Stimulated activated CD4-positive, alpha-beta T cell treated with anti-CD3 and anti-CD28 coated beads, Interleukin-4, amount 100 ng/mL, for 1 hour (primary cell): ENCODE measurements at places on chromosomes 4 and X.

DNA sequence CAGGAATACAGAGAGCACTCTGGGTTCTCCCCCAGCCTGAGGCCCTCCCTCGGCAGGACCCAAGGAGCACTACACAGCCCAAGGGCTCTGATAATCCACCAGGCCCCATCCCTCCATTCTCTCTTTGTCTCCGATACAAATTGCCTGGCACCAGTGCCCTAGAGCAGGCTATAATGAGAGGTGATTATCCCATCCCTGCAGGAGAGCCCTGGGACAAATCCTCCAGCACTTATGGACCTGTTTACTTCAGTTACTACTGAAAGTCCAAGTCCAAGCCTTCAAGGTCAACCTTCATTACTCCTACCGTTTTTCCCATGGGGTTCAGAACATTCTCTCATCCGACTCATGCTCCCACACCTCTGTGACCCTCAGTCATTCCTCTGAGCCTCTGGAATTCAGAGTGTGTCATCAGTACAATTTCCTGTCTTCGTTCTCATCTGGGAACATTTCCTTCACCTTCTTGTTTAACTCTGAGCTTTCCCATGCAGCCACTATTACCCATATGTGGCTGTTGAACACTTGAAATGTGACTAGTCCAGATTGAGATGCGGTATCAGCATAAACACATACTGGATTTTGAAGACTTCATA lies 299.0 kb downstream of the RAPGEF2 start:
- no peak for DNase-seq

- no peak for DNase-seq
These were observed 11.3 kb upstream of the SLC2A9 start for GRCh38 chr4:10032625-10033024.

DNA sequence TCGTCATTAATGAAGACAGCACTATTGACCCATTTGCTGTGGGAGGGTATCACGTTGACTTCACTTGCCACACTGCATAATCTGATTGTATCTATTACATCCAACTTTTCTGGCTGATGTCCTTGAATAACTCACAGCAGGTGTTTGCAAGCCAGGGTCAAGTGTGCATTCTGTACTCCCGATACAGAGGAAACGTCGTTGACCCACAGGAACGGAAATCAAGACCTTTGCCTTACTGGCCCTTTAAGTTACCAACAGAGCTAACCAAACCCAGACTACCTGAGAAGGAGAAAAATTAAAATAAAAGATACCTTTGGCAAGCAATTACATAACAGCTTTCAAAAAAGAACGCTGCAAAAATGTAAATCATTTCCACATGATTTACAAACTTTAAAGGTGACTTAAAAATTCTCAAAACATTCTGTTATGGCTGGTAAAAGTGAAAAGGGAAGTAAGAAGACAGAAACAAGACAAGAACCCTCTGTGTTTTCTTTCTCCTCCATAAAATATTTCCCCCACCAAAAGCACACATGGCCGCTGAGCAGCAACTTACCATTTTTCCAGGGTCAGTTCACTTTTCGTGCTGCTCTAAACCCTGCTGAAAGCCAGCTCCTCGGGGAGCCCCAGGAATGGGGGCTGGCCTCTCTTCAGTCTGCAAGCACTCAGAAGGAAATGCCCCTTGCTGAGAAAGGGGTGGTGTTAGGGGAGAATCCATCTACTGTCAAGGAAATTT lies 6.5 kb upstream of the SHISA3 start:
- no peak for DNase-seq

GRCh38 chr4:110085131-110085530 lies 113.3 kb downstream of the ELOVL6 start:
- no peak for DNase-seq

- DNase-seq = no peak
These were observed 12.2 kb upstream of the NKRF start for GRCh38 chrX:119618439-119618838.

DNA sequence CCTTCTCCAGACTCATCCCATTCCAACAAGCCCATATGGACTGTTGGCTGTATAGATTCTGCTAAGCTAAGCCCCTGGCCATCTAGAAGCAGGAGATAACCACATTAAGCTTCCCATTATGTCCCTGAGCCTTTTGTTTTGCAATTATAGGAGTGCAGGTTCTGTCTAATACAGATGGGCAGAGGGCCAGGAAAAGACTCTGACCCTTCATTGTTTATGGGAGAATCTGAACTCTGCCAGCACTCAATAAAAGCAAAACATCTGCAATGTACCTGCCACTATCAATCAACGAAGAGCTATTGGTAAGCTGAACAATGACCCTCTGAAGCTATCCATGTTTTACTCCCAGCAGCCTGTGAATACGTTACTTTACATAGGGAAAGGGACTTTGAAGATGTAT lies 207.3 kb upstream of the CLNK start:
- DNase-seq = no peak

GRCh38 chr4:99506781-99507180 lies 4.0 kb upstream of the C4orf17 start:
- DNase-seq = no peak

DNA sequence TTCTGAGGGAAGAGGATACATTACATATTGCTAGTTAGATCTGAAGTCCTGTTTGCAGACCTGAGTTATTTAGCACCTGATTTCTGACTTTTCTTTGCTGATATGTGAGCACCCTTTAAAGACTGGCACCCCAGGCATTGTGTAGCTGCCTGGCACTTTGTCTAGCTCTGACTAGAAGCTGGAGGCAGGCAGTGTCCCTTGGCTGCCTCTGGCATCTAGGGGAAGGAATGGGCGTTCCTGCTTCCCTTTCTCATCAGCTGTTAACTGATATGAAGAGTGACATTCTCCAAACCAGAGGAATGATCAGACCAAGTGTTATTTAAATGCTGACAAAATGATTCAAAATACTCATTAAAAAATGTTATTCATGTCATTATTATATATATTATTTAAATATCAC lies 30.3 kb upstream of the SHISA3 start:
- no peak for DNase-seq

DNA sequence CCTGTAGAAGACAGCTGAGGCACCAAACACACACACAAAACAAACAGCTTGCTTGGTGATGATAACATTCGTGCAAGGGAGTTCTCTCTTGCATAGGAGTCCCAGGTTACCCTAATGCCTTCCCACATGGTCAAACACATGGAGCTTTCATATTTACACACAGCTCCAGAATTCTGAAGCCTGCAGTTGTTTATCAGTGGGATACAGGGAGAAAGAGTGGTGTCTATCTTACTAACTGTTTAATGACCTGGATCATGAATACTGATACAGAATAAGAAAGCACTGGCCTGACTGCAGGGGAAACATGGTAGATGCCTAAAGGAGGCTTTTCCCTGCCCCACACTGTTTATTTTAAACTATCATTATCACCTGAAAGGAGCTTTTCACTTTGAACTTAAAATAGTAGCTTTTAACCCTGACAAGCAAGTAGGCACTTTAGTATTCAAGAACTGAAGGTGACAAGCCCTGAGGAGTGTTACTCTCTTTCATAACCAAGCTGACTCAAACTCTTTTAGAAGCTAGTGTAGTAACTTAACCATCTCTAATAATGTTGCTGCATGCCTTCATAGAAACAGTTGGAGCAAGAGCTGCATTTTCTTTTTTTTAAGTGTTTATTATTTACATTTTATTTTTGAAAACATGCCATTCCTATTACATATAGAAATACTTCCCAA lies 15.6 kb downstream of the TET2 start:
- DNase-seq = no peak

DNA sequence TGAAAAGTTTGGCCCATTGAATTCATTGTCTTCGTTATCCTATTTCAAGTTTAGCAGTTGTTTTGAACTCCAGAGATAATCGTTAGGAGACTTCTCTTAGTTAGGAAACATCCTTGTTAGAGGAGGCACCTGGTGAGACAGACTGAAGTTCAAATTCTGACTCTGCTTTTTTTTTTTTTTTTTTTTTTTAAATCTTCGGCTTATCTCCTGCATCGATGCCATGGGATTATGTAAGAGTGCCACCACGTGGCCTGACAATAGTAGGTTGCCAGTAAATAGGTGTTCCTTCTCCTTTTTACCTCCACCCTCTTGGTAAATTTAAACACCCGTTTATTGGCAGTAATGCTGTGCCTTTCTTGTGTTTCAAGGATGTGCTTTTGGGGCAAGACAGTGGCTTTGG lies 149.3 kb downstream of the SOWAHB start:
- DNase-seq = no peak

GRCh38 chr4:37780444-37781130 lies 45.9 kb upstream of the PGM2 start:
- peak; percentile 4 for DNase-seq

DNA sequence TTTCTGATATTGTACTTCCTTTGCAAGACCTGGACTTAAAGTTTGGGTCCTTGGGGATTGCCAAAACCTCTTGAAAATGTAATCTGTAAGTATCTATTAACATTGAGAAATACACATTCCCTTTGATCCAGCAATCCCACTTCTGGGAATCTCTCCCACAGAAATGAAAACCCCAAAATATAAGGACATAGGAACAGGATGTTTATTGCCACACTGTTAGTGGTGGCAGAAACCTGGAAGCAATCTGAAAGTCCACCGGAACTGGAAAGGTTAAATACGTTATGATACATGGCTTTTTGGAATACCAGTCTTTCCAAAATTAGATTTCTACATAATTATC lies 71.2 kb upstream of the STX18 start:
- DNase-seq = no peak

- DNase-seq = no peak
These were observed 9.9 kb downstream of the MXD4 start for GRCh38 chr4:2251795-2252529.

DNA sequence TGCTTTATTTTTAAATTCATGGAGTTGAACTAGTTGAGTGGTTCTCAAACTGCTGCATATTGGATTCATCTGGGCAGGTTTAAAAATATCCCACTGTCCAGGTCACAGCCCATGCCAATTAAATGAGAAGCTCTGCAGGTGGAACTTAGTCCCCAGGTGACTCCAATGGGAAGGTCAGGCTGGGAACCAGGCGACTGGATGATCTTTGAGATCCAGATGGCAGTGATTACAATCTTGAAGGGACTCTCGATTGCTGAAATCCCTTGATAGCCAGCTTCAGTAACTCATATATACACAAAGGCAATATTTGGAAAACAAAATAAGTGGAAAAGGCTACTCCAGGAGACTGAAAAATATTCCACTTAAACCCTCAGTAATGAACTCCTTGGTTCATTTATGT lies 8.1 kb downstream of the ADH1A start:
- no peak for DNase-seq

GRCh38 chr4:158032733-158033415 lies 140.0 kb downstream of the GASK1B start:
- no peak for DNase-seq

GRCh38 chr4:168524006-168524405 lies 27.2 kb downstream of the PALLD start:
- no peak for DNase-seq

- DNase-seq = no peak
These were observed 48.6 kb upstream of the RASSF6 start for GRCh38 chr4:73668782-73669201.

DNA sequence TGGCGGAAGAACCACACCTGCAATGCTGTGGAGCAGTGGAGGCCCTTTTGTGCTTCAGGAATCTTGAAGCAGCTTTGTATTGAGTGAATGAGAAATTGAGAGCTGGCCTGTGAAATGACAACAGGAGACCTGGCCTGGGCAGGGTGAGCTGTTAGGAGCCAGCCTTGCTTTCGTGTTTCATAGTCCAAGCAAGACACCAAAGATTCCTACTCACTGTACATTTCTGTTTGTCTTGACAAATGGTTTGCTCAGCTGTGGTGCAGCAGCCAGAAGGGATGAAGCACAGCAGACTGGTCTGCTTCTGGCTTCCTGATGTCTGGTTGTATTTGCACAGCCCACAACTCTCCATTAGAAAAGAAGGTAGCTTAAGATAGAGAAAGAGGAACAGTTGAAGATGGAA lies 96.5 kb downstream of the GATB start:
- no peak for DNase-seq

DNA sequence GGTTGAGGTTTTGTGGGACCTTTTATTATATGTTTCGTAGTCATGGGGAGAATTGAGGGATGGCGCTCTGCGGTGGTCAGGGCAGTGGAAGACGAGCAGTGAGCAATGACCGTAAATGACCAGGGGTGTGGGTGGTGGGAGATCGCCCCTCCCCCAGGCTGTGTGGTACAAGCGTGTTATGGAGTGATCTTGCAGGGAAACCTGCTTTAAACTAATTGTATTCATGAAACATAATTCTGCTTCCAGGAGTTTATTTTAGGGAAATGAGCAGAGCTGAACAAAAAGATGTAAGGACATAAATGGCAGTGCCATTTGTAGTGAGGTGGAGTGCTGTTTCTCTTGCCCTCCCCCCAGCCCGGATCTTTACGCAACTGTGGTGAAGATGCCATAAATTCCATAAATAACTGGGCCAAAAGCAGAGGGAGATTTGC lies 20.2 kb downstream of the GYG2 start:
- DNase-seq = no peak

- no peak for DNase-seq
These were observed 117.3 kb downstream of the CPZ start for GRCh38 chr4:8709729-8710360.

DNA sequence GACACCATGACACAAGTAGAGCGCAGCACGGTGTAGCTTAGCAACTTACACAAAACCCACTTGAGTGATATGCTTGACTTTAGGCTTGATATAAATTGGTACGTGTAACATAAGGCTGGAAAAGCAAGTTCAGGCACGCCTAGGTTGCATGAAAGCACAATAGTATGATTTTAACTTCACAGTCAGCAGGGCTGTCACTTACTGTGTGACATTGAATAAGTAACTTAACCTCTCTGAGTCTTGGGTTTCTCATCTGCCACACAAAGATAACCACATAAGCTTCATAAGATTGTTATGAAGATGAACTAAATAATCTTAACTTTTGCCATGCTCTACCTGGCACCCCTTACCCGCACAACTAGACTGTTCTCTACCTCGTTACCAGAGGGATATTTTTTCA lies 9.5 kb downstream of the SRD5A3 start:
- no peak for DNase-seq

DNA sequence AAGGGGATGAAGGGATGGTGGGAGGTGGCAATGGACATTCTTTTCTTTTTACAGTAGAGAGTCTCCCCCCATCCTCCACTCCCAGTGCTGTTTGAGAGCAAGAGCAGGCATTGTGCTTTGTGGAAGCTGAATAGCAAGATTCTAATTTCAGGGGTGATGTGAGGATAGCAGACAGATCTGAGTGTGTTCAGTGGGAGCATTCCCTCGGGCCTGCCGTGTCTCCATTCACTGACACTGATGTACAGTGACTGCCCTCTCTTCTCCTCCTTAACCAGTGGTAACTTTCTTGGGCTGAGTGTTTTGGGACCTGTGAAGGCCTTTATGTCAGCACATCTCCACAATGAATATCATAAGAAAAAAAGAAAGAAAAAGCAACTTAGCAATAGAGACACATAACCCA lies 396.6 kb upstream of the RPS6KA3 start:
- DNase-seq = no peak

GRCh38 chrX:65528705-65529340 lies 5.8 kb downstream of the LAS1L start:
- DNase-seq = peak; percentile 43
